ENCODE measurements at places on chromosomes 3 and 15.
A peak's percentile ranks its signal among the peaks of the same experiment; 100 is the strongest.

DNA sequence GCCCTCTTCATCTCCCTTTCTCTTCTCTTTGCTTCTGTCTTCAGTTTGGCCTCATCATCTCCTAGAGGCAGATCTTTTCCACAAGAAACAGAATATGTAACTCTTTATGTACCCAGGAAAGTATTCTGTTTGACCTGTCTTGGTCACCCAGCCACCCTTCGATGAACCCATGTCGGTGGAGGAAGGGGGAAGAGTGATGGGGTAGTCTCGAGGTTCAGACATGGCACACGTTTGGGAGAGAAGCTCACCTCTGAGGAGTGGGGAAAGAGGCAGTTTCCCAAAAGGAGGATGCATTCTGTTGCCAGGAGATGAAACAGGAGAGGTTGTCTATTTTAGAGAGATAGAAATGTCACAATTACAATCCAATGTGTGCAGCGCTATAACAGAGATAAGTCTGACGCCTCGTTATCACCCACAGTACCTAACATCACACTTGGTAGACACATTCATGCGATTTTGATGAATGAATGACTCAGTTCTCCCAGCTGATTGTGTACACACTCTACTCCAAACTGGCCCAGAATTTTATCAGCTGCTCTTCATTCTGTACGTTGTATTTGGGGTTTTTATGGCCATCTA is 722 bp upstream of the CCDC50 start:
- peak; percentile 34 for DNase-seq

DNA sequence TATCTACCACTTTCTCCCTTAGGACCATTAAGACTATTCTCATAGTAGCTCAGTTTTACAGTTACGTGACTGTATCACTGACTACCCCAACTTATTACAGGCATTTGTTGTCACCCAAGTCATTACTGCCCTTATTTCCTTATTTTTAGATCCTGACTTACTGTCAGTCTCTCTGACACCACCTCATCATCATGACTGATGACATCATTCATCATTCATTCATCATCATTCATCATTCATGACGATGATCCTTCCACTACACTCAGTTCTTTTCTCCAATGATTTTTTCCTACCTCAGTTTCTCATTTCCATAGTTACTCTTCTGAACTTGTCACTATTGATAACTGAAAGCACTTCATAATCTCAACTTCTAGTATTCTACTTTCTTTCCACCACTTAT is 83.8 kb downstream of the ADAM10 start:
- no peak for DNase-seq

DNA sequence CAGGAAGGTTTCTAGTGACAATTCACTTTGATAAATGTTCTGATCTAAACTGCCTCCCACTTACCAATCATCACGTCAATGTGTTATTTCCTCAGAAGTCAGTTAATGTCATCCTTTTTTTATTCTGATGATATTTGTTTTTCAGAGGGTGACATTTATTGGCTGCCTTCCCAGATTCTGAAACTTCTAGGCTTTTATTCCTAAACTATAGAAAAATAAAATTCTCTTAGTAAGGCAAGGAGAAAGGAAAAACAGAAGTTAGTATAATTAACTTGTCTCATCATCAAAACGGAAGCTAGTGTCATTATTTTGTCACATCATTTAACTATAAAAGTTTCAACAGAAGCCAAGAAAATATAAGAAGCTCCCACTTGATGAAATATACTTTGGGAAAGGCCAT is 100.0 kb upstream of the C3orf80 start:
- DNase-seq: no peak

GRCh38 chr15:82624438-82624837 is 22.7 kb downstream of the CPEB1 start:
- DNase-seq: no peak

GRCh38 chr3:65342084-65342683 is 654.4 kb upstream of the ADAMTS9 start:
- no peak for DNase-seq

- no peak for DNase-seq
These were observed 271.4 kb upstream of the RARB start for GRCh38 chr3:25156626-25157025.

DNA sequence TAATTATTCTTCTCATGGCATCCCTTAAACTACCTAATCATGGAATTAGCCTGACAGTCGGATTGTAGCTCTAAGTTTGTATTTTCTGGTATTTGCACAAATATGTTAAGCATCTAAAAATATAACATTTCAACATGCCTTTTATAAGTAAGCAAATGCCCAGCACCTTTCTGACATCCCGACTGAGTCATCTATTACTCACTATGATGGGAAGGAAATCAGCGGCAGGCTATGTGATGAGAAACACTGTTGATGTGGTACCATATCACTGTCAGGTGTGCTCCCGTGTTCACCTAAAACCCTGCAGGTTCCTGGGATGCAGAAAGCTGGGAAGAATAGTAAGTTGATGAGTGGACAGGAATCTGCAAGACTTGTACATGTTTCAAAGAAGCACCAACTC is 367.8 kb upstream of the IL12A start:
- DNase-seq: no peak

DNA sequence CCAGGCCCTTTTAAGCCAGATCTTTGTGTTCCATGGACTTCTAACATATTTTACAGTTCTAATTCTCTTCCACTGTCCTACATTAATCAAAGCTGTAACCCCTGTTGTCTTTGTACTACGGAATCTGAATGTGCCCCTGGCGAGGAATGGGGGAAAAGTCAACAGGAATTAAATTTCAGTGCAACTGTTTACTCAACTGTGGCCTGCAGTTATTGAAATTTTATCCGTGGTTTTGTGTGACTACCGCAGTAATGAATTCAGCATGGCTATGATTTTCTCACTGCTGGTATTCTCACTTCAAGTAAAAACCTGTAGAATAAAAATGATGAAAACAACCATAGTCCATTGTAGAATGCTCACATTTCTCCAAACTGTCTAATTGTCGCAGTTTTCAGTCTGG is 388.0 kb downstream of the FOXP1 start:
- DNase-seq: no peak

DNA sequence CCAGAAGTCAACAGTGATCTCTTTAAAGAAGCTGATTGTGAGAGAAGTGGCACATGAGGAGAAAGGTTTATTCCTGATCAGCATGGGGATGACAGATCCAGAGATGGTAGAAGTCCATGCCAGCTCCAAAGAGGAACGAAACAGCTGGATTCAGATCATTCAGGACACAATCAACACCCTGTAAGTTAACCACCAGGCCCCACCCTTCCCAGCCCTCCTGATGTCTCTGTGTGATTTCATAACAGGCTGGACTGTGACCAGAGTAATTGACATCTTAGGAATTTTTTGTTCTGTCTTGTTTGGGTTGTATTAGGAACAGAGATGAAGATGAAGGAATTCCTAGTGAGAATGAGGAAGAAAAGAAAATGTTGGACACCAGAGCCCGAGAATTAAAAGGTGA is 67.7 kb downstream of the KLHL25 start:
- no peak for DNase-seq

DNA sequence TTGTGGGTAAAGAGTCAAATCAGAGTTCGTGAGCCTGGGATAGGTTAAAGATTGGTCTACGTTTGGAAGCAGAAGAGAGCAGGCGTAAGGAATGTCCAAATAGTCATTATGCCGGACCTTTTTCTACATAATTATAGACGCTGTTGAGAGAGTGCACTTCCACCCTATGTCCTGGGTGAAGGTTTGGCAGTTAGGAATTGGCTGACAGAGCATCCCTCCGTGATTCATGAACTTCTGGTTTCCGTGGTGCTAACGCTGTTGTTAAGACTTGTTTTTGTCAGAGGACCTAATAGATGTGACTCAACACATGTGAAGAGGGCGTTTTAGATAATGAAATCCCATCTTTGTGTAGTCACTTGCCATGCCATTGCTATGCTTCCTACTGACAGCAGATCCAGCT is 1.1 kb downstream of the EAF1 start:
- no peak for DNase-seq

- DNase-seq: no peak
These were observed 100.4 kb upstream of the PPP2R3A start for GRCh38 chr3:135865085-135865484.

GRCh38 chr15:47184003-47184907 is 533.0 kb upstream of the SEMA6D start:
- DNase-seq: no peak
